ENCODE measurements at places on chromosomes 1 and 21.

DNA sequence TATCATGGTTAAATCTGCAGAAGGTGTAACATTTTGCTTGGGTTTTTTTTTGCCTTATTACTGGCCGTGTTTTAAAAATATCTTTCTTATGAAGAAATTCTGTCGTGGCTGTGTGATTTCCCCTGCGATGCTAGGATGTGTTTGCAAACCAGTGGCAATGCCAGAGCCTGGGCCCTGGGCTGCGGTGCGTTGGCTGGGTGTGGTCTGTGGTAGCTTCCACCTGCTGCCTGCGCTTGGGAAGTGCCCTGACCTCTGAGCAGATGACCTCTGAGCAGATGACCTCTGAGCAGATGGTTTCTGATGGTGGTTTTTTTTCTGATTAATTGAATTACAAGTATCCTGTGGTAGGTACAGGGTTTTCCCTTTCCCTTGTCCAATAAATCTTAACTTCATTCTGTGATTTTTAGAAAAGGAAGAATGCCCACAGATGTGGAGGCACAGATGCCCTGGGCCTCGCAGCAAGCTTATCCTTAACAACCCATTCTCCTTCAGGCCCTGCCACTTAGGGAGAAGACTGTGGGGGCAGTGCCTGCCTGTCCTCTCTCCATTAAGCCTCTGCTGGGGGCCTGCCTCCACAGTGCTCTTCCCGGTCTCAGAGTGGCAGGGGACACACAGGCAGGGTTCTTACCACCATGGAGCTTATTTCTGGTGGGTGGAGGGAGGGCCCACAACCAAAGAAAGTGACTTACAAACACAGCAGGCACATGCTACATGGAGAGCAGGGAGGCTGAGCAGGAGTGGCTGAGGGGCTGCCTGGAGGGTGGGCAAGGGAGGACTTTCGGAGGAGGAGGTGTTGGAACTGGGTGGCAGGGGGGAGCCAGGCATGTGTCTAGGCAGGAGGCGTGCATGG lies 81.7 kb downstream of the PCBP3 start:
- DNase-seq, result no peak

- DNase-seq, result no peak
These were observed 83.8 kb upstream of the HOOK1 start for GRCh38 chr1:59730759-59731478.

DNA sequence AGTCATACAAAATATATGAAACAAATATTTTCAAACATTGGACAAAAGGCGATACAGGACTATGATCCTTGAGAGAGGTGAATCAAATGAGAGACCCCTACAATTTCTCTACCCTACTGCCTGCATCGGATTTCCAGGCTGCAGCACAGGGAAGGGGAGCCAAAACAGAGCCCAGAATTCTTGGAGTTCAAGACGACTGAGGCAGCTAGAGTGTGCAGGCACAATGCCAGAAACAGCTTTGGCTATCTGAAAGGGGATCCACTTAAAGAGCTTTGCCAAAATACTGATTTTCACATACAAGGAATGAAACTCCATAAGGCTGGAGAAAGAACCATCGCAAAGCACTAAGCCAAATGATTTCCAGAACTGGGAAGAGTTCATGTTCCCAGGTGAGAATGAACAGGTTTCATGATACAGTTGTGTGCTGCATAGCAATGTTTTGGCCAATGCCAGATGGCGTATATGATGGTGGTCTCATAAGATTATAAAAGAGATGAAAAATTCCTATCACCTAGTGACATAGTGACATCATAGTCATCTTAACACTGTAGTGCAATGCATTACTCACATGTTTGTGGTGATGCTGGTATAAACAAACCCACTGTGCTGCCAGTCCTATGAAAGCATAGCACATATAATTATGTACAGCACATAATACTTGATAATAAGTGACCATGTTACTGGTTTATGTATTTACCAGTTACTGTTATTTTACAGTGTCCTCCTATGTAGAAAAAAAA lies 77.5 kb downstream of the KCND3 start:
- no peak for DNase-seq

DNA sequence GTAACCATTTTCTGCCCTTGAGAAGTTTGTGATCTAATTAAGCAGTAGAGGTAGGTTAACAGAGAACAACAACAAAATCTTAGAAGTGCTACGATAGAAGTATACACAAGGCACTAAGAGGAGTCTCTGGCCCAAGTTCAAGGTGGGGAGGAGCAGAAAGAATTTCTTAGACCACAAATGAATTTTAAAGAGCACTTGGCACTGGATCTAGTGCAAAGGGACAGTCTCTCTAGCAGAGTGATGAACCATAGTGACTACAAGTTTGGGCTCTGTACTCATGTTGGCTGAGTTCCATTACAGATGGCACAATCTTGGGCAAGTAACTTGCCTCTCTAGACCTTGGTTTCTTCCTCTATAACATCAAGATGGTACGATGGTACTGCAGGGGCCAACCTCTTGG lies 33.3 kb upstream of the PIGC start:
- DNase-seq, result no peak

DNA sequence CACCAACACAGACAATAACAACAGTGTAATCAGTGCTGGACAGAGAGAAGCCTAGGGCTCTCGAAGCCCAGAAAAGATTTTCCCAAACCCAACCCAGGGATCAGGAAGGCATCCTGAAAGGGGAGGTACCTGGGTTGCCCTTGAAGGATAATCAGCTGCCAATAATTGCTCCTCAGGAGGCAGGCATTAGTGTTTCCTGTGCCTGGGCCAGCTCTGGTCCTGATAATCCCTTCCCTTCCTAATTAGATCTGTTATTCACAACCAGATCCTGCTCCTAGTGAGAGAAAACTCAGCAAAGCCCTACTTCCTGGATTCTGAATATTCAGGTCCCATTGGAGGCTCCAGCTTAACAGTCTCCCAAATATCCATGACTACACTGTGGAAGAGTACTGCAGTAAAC lies 117.4 kb downstream of the DMRTA2 start:
- no peak for DNase-seq

GRCh38 chr1:22579541-22580155 lies 16.4 kb downstream of the EPHA8 start:
- DNase-seq, result no peak

DNA sequence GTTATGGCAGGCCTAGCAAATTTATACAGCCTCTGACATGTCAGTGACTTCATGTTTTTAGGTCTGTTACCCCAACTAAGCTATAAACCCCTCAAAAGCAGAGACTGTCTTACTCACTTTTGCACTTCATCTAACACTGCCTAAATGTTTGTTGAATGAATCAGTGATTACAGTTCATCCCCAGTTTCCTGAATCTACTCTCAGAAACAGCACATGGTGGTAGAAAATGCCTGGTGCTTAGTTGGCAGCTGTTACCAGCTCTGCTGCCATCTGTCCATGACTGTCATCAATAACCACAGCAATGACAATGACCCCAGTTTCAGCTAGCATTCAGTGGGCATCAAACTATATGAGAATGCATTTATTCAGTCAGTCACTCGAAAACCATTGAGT lies 110.5 kb upstream of the SERBP1 start:
- no peak for DNase-seq

- DNase-seq, result no peak
These were observed 7.7 kb downstream of the ADAMTS1 start for GRCh38 chr21:26837539-26837938.

DNA sequence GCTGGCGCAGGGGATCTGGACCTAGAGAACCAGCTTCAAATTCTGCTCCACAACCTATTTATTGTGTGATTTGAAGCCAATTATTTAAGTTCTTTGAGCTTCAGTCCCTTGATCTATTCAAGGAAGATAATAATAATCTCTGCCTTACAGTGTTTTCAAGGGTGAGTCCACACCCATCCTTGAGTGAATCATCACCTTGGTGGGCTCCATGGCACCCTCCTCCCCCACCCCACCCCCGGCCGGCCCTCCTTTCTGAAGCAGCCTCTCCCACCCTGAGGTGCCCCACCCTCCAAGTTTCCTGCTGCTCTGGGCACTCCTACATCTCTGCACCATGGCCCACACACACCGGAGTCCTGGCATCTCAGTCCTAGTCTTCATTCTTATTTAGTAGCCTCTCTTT lies 38.3 kb downstream of the TCP10L start:
- DNase-seq, result no peak

GRCh38 chr1:33350611-33351280 lies 29.8 kb upstream of the A3GALT2 start:
- DNase-seq, result no peak

- DNase-seq, result no peak
These were observed 266.3 kb upstream of the OLFM3 start for GRCh38 chr1:102262994-102263393.

DNA sequence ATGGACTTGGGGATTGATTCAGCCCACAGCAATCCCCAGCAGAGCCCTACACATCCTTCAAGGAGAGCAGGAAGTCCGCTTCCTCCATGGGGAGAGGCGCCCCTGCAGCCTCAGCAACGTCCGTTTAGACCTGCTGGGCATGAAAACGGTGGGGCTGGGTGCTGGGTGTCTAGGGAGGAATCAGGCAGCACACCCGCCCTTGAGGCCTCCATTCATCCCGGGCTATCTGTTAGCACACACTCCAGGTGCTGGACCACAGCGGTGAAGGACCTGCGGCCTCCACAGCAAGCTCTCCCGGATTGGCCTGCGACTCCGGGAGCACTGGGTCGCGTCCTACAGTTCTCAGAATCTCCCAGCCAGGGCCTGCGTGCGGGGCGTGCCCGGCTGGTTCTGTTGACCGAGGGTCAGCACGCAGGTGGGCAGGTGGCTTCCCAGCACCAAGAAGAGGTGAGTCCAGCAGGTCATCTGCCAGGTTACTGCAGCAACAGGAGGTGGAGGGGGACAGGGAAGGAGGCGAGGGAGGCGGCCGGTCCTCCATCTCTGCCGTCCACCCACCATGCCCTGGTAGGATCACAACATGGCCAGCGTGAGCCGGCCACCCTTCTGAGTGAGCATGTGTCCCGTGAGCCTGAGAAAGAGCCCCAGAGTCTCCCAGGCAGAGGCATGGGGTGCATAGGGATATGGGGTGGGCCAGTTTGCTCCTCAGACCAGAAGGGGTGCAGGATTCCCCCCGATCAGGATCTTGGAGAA lies 96.6 kb downstream of the RIPK4 start:
- no peak for DNase-seq

DNA sequence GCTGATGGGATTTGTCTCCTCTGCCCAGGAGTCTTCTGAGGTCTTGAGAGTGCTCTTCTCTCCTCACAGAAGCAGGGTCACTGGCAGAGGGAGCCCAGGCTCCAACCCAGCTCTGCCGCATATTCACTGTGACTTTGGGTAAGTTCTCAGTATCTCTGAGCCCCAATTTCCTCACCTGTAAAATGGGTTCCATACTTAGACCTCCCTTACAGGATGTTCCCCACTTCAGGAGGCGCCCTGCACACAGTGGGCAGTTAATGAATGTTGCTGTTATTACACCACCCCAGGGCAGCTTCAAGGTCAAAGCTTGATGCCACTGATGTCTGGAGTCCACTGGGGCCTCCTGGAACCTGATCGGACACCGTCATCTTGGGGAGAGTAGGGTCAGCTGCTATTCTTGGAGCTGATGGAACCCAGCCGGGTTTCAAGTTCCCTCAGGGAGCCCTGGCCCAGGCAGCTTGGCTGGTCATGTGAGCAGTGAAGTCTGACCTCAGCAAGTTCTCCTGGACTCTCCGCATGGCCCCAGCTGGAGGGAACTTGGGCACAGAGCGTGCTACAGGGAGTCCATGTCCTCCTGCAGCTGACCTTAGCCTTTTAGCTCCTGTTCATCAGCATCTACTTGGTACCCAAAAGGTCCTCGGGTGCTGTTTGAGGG lies 21.8 kb downstream of the COA7 start:
- DNase-seq, result no peak

GRCh38 chr1:218754477-218754876 lies 409.3 kb downstream of the TGFB2 start:
- DNase-seq, result no peak

DNA sequence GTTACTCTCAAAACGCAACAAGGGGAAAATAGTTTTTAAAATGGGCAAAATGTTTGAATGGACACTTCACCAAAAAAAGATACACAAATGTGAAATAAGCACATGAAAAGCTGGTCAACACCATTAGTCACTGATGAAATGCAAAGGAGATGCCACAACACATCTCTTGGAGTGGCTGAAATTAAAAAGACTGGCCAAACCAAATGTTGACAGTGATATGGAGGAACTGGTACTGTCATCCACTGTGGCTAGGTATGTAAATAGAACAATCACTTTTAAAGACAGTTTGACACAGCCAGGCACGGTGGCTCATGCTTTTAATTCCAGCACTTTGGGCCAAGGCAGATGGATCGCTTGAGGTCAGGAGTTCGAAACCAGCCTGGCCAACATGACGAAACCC lies 91.1 kb downstream of the POFUT2 start:
- DNase-seq, result no peak

DNA sequence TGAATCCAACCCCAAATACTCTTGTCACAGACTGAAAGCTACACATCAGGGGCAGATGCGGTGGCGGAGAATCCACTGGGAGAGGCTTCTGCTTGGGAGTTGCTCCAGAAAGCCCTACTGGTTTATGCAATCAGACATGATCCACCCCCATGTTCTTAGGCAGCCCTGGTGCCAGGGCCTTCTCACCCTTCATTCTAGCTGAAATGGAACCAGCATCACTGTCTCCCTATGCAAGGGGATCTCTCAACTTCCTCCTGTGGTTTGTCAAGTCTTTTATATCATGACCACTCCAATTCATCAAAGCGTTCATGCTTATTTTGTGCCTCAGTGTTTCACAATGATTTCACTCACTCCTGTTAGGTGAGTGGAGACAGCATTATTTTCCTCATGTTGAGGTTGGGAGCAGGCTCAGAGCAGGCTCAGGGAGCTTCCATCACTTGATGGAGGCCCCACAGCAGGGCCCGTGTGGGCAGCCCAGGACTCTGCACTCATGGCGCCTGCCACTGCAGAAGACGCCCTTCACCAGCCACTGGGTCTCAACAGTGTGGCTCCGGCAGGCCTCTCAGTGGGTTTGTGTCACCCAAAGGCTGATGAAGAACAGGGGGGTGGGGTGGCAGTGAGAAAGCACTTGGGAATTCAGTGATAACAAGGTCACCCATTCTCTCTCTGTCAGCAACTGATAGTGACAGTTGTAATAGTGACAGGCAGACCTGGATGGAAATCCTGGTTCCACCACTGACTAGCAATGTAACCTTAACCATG lies 67.1 kb downstream of the CD58 start:
- DNase-seq, result peak; percentile 36

GRCh38 chr1:204479387-204480136 lies 15.0 kb downstream of the PIK3C2B start:
- no peak for DNase-seq

Measured in NK-92 treated with Interleukin-12 subunit alpha and Interleukin-12 subunit beta, amount 100 ng/mL, for 24 hours (cell line).